ENCODE measurements at places on chromosomes 12 and 14.

- DNase-seq: no peak
Observed at GRCh38 chr12:106840243-106840642, 65.8 kb downstream of the RIC8B start.

DNA sequence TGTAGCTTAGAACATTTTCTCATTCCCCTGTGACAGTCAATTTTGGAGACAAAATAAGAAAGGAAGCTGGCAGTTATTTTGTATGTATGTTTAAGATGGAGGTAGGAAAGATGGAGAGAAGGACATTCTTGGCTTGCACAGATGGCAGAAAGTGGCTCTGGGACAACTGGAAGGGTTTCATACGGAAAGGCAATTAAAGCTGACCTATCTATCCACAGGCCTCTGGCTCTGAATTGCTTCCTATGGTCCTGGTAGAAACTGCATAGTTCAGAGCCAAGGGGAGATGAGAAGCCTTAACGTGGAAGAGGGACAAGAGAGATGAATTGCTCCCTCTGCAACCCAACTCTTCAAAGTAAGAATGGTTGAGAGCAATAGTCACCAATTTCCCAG, 8.0 kb upstream of the NPFF start:
- no peak for DNase-seq

- no peak for DNase-seq
Observed at GRCh38 chr14:34023824-34024767, 73.2 kb upstream of the EGLN3 start.

DNA sequence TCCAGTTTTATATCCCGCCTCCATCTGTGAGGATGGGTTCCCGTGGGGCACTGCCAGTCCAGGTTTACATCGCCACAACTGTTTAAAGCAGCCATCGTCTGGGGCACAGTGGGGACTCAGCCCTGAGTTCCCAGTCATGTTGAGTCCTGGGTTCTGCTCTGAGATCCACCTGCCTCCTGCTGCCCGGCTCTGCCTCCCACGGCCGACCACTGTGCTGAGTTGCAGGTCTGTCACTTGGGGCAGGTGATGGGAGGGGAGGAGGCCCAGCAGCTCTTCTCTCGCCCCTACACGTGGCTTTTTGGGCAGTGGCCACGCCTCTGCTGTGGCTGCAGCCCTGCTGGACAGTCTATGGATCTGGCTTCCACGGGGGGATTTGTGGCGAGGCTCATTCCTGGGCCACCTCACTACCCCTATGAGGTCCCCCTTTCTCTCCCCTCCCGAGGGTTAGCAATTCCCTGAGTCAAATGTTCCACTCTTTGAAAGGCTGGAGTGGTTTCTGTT, 143.0 kb downstream of the ADGRD1 start:
- no peak for DNase-seq

DNA sequence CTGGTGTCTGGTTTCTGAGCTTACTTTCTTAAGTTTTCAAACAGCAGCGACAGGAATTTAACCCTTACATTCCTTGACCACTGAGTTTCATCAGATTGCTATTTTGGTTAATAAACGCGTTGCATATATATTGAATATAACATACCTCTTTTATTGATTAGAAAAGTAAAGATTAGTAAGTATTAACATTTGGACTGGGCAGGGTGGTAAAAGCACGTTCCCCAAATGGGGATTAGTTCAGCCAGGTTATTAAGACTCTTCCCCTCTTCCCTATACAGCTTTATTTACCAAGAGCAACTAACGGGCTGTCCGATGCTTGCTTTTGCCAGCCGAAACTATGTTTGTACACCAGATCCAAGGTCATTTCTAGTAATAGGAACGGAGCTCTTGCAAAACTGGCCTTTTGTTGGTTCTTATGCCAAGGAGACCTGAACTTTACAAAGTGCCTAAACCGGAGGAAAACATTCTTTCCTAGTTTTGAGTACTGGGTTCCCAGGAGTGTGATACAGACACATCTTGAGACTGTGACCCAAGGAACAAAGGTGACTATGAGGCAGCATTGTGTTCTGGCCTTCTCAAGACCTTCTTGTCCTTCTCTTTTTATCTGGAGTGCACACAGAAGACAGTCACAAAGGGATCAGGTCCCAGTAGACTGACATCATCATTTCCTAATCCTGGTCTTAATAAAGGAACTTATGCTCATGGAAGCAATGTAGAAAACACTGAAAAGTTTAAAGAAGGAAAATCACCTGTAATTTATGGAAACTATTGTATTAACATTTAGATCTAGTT, 2.6 kb downstream of the GLRX5 start:
- no peak for DNase-seq

DNA sequence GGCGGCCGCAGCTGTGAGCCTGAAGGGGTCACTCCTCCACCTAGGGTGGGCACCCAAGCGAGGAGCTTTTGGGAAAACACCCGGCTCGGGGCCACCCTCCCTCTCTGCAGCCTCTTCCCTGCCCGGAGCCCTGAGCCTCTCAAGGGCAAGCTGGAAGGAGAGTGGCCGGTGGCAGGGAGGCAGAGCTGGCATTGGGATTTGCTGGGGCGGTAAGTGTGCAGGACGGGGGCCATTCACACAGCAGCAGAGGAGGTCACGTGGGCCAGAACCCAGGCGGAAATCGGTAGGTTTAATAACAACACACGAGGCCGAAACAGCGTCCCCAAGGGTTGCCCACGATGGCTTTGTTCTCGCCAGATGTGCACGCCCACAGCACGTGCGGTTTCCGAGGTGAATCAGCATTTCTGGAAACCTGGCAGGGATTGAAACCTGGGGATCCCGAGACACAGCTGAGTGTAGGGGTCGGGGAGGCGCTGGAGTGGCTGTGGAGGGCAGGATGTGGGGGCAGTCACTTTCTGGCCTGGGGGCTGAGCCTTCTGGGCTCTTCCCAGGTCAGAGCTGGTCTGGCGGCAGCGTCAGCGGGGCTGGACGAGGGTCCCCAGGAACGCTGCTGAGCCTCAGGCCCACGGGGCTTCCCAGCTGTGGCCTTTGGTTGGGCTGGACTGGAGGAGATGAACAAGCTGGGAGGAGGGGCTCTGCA, 23.5 kb downstream of the NOC4L start:
- no peak for DNase-seq

GRCh38 chr12:88578276-88579160, 1.8 kb downstream of the KITLG start:
- DNase-seq: no peak

GRCh38 chr12:103978384-103978982, 12.8 kb downstream of the TDG start:
- DNase-seq: no peak

- no peak for DNase-seq
Observed at GRCh38 chr12:67649261-67649569, 670 bp downstream of the DYRK2 start.

DNA sequence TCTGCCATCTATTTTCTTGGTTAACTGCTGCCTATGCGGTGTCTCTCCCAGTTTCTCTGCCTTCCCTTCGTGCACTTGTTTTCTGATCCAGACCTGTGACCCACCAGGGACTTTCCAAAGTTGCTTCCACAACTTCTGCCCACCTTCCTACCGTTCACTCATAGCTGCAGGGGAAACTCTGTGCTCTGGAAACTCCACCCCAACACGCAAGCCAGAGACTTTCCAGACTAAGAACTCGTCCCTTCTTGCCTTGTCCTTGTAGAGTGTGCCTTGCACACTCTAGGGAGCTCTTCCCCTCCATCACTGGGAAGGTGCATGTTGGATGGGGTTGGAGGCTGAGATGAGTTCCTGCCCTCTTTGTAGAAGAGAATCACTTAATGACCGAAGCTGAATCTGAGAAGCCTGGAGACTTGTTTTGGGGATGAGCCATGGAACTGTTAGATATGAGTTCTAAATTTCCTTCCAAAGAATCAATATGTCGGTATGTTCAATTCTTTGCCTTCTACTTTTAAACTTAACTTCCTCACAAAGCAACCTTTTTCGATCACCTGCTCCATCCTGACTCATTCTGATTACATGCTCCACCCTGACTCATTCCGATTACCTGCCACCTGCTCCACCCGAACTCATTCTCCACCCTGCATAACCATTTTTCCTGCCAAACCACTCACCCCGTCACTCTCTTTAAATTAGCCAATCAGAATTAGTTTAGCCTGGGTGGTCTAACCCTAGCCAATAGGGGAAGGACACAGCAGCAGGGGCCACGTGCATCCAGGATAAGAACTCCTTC, 82.1 kb upstream of the CAPRIN2 start:
- DNase-seq: no peak

- no peak for DNase-seq
Observed at GRCh38 chr14:68658943-68659931, 133.6 kb downstream of the ZFP36L1 start.

GRCh38 chr12:124456652-124457152, 110.7 kb downstream of the NCOR2 start:
- no peak for DNase-seq

GRCh38 chr12:3323002-3323685, 167.9 kb upstream of the PRMT8 start:
- no peak for DNase-seq

GRCh38 chr14:73753124-73753886, 39.1 kb upstream of the PNMA1 start:
- no peak for DNase-seq

GRCh38 chr14:71486279-71486678, 445.9 kb upstream of the RGS6 start:
- DNase-seq: no peak

GRCh38 chr12:93783832-93784231, 106.7 kb downstream of the CRADD start:
- peak; percentile 49 for DNase-seq

DNA sequence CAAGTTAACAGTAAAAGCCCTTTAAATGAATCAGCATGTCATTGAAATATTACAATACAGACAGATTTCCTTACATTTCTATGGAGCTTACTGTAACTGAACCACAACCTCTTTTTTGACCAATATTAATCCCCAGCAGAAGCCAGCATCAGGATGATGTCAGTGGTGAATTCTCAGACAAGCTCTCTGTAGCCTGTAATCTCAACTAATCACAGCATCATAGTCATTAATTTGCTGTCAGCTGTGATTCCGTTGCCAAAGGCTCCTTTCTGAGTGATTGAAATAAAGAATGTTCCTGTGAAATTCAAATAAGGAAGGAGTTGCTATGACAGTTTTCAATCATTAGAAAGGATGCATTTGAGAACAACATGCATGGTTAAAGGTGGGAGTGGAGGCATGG, 323.1 kb downstream of the PDZRN4 start:
- DNase-seq: no peak

DNA sequence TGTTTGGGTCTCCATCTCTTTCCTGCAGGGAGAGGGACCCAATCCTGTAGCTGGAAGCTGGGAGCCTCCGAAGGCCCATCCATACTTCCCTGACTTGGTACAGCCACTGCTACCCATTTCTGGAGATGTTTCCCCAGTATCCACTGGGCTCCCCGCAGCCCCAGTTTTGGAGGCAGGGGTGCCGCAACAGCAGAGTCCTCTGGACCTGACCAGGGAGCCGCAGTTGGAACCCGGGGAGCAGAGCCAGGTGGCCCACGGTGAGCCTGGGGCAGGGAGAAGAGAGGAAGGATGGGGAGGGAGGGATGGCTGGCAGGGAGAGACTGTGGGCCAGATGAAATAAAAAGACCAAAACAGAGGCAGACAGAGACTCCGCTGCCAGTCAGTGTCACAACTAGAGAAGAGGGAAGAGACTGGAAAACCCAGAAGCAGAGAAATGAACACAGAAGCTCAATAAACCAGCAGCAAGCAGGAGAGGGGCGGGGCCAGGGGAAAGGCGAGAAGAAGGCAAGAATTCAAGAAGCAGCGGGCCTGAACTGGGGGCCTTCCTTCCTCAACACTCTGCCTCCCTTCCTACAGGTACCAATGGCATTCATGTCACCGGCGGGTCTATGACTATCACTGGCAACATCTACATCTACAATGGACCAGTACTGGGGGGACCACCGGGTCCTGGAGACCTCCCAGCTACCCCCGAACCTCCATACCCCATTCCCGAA, 6.3 kb downstream of the LTBR start:
- DNase-seq: no peak

- DNase-seq: no peak
Observed at GRCh38 chr12:66055837-66056319, 74.7 kb downstream of the LLPH start.

GRCh38 chr12:2250797-2251196, 198.0 kb downstream of the CACNA1C start:
- DNase-seq: no peak

GRCh38 chr14:65548878-65549277, 136.3 kb downstream of the FUT8 start:
- no peak for DNase-seq

GRCh38 chr12:88142610-88142991, 494 bp downstream of the TMTC3 start:
- no peak for DNase-seq

DNA sequence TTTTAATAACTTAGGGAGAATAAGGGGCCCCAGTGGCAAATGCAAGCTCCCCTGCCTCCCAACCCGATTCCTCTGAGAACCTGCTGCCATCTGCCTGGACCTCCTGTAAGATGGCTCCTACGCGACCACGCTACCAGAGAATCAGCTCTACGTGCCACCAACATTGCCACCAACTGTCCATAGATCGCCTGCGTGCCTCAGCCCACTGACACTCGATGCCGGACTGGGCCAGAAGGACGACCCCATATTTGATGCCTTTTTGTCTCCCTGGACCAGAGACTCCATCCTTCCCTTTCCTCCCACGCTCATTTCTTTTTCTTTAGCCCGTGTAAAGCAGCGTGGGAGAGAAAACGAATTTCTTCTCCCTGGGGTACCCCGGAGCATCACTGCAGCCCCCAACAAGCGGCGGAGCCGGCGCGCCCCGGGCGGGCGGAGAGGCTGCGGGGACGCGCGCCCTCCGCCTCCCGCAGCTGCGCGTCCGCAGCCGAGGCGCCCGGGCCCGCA, 565 bp upstream of the KLHL42 start:
- DNase-seq: no peak

GRCh38 chr12:10384191-10384590, 5.7 kb downstream of the KLRK1 start:
- no peak for DNase-seq

- DNase-seq: no peak
Observed at GRCh38 chr12:98319716-98320425, 195.5 kb upstream of the TMPO start.

- no peak for DNase-seq
Observed at GRCh38 chr12:114681116-114681871, 2.7 kb downstream of the TBX3 start.

DNA sequence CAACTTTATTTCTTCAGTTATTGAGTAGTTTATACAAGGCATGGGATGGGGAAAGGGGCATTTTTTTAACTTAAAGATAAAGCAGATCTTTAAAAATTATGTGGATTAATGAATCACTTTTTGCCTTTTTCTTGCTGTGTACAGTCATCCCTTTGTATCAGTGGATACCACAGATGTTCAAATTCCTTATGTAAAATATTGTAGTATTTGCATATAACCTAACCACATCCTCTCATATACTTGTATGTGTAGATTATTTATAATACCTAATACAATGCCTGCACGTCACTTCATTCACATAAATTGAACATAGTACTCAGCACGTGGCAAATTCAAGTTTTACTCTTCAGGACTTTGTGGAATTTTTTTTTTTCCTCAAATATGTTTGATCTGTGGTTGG, 66.5 kb upstream of the MON2 start:
- DNase-seq: no peak

- DNase-seq: no peak
Observed at GRCh38 chr12:115609347-115609746, 668.1 kb downstream of the MED13L start.

Measured in stimulated activated CD4-positive, alpha-beta T cell treated with anti-CD3 and anti-CD28 coated beads, TNF-alpha, amount 100 ng/mL, for 48 hours (primary cell).